ENCODE measurements at places on chromosomes 13 and 19. TPM values are rescaled to one million over a fixed set of nuclear protein-coding genes. Genes with fewer than 3 reads are reported as not detected.

DNA sequence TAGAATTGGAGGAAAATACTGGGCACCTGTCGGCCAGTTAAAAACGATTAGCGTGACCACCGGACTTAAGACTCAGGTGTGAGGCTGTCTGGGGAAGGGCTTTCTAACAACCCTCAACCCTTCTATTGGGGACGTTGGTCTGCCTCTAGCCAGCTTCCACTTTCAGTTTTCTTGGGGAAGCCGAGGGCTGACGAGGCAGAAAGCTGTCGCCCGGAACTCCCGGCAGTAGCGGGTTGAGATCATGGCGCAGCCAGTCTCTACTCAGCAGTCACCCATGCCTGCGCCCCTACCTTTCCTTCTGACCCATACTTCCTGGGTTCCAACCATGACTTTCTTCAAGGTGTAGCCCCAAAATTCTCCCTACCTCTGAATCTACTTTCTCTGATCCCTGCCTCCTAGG is 1424.1 kb downstream of the SLITRK1 start:
- no peak for DNase-seq

- no peak for DNase-seq
Observed at GRCh38 chr13:48159826-48160225, 64.9 kb upstream of the MED4 start.

DNA sequence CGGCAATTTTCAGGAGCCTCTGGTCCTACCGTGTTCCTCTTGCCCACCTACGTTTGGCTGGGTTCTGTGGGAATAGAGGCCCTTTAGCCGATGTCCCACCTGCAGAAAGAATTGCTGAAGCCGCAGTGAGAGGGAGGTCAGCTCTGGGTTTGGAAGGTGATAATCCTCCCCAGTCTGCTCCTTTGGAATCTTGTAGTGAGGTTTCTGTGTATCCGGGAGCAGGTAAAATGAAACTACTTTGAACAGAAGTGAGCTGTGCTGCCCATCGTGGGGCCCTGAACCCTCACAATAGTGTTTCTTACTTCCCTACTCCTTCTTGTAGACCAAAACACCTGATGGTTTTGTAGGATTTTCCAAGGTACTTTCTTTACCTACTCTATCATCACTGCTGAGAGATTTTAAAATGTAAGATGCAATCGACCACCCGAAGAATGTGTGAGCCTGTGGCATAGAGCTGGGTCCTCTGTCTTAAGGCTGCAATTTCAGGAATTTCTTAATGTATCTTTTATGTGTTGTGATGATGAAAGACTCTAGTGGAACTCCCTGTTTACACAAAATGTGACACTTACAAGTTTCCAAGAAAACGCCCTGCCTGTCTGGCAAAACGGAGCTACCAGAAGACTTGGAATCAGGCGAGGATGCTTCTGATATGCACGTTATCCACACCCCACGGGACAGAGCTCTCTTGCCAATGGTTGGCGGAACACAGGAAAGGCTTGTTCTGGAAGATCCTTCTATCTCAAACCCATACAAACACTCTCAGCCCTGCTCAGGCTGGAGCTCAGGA is 76.1 kb downstream of the RGCC start:
- DNase-seq: no peak

GRCh38 chr13:99766641-99767045 is 204.9 kb downstream of the ZIC5 start:
- DNase-seq: no peak

The GPI gene
- 187 TPM for total RNA-seq

DNA sequence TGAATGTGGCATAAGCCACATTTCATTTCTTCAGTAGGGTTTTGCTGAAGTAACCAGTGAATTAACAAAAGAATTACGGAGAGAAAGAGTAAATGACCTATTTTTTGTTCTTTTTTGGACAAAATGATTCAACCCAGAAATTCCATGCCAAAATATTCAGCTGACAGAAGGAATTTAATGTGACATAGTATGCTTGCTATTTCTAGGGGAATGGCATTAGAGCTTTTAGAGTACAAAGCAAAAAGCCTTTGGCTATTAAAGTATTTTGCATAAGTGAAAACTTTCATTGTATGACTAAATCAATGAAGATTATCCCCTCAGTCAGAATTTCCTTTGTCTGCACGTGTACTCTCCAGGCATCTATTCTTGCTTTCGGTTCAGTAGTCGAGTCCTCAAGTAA is 465.3 kb downstream of the COG6 start:
- peak; percentile 17 for DNase-seq

DNA sequence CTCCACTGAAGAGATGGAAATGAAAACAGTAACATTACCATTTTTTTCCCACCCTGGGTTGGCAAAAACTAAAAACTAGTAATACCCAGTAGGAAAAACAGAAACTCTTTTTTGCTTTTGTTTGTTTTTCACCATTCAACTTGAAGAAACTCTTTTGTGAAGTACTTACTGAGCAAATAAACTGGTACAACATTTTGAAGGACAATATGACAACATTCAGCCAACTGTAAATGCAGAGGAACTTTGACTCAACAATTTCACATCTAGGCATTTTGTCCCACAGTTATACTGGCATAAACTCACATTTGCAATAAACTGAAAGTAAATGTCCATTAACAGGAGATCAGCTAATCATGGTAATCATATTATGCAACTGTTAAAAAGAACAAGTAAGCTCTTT is 152.5 kb downstream of the RNF17 start:
- no peak for DNase-seq

DNA sequence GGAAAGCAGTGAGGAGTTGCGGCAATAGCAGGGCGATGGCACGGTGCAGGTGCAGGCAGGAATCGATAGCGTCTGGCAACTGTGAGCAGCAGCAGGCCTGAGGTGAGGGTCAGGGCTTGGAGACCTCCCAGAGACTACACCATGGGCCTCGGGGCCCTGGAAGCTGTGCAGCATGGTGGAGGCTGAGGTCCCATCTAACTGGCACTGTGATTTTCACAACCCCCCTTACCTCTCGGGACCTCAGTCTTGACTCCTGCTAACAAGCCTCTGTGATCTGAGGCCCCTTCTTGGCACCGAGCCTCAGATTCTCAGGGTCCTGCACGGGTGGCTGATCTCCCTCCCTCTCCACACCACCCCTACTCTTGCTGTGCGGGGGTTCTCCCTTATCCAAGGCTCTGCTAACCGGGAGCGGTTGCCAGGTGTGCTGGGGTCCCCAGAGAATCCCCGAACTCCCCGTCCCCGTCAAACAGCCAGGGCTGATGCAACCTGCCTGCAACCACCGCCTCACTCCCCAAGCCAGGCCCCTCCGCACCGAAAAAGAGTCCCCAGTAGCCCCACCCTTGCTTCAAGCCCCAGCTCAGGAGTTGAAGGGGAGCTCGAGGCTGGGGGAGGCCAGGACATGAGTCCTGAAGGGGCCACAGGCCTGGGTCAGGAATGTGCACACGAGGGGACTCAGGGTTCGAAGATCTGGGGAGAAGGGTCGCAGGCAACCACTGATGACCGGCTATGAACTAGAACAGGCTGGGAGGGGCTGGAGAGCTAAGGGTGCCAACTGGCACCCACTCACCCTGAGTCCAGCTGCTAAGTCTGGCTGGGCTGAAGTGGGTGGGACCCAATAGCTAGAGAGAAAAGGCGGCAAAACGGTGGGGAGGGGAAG is 4.8 kb upstream of the ATF5 start:
- DNase-seq: no peak

DNA sequence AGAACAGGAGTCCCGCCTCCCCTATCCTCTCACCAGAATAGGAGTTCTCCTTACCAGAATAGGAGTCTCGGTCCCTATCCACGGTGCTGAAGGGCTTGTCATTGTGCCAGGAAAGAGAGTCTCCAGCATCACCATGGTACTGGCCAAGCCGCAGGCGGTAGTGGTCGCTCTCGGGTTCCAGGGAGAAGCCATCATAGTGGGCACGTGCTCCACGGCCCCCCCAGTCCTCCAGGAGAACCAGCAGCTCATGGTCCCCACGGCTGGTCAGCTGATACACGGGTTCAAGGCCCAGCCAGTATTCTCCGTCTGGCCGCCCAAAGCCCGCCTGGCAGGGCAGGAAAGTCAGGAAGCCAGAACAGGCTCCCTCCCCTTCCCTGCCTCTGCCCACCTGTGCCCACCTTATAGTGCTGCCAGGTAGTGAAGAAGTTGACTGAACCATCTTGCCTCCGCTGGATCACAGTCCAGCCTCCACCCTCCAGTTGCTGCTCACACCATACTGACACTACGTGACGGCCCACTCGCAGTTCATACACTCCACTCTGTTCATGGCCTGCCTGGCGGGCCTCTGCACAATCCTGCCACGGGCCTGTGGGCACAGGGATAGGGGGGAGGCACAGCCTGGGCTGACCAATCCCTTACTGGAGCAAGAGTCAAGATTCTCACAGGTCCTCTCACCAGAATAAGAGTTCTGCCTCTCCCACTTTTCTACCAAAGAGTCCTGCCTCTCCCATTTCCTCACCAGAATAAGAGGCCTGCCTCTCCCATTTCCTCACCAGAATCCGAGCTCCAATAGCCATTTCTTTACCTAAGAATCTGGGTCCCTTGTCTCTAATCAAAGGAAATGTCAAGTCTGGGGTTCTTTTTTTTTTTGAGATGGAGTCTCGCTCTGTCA is 7.4 kb downstream of the SHFL start:
- no peak for DNase-seq

DNA sequence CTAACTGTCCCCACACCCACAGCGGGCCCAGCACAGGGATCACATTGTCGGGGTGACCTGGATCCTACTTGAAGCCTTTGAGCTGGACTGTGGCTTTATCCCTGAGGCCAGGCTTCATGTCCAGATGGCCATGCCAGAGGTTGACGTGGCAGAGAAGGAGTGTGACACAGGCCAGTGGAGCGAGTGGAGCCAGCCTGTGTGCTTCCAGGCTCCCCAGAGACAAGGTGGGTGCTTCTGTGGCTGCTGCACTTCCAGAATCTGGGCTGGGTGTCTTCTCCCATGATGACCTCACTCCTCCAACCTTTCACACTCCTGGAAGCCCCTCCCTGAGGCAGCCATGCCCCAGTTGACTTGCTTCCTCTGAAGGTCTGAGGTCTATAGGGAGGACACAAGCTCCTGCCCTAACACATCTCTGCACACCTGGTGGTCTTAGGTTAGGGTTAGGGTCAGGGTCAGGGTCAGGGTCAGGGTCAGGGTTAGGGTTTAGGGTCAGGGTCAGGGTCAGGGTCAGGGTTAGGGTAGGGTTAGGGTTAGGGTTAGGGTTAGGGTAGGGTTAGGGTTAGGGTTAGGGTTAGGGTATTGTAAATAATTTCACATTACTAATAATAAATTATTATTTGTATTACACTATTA is 13.1 kb upstream of the MZF1 start:
- DNase-seq: no peak

The CYP4F2 gene
- total RNA-seq: not detected

DNA sequence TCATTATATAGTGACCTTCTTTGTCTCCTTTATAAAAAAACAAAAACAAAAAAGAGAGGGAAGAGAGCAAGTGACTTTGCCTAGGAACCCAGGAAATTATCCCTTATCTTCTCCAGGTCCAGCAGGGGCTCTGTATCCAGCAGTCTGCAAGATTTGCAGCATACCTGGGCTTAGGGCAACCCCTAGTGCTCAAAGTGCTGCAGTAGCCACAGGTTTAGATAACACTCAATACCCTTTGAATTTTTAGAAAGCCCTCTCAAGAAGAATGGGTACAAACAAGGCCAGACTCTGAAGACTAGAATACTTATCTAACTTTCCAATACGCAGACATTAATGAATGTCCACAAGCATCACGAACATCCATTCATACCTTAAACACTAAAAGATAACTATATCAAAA is 43.2 kb downstream of the CCNA1 start:
- no peak for DNase-seq

GRCh38 chr13:52158629-52159158 is 703 bp downstream of the NEK3 start:
- DNase-seq: no peak

- no peak for DNase-seq
Observed at GRCh38 chr13:79283742-79284141, 122.3 kb downstream of the RBM26 start.

GRCh38 chr13:60093425-60094019 is 70.2 kb downstream of the DIAPH3 start:
- DNase-seq: no peak

The GRIK5 gene
- total RNA-seq: 0.09 TPM

The CNN1 gene
- 8.1 TPM for total RNA-seq

The MAST1 gene
- not detected for total RNA-seq

GRCh38 chr13:30042272-30042671 is 191.9 kb upstream of the UBL3 start:
- DNase-seq: no peak

DNA sequence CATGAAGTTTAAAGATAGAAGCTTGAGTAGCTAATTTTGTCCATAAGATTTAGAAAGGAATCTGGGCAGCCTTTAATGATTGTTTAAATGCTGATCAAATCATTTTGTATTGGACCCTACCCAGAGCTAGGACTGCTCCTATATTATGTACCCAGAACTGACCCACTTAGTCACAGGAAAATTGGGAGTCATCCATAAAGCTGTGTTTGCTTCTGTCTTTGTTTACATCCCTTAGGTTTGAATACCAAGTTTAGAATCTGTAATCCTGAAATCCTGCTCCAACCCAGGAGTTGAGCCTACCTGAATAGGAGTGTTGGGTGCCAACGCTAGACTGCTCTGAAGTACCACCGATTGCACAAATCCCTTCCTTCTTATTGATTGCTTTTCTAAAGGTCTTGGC is 23.8 kb downstream of the LCP1 start:
- DNase-seq: no peak

DNA sequence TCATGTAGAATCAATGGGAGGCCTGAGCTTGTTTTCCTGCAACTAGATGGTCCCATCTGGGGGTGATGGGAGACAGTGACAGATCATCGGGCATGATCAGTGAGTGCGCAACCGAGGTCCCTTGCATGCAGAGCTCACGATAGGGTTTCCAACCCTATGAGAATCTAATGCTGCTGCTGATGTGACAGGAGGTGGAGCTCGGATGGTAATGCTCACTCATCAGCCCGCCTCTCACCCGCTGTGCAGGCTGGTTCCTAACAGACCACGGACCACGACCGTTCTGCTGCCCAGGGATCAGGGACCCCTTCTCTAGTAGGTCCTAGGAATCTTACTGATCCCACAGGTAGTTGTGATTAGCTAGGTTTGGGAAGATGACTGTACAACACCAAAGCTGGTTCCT is 23.5 kb upstream of the GARRE1 start:
- DNase-seq: no peak

DNA sequence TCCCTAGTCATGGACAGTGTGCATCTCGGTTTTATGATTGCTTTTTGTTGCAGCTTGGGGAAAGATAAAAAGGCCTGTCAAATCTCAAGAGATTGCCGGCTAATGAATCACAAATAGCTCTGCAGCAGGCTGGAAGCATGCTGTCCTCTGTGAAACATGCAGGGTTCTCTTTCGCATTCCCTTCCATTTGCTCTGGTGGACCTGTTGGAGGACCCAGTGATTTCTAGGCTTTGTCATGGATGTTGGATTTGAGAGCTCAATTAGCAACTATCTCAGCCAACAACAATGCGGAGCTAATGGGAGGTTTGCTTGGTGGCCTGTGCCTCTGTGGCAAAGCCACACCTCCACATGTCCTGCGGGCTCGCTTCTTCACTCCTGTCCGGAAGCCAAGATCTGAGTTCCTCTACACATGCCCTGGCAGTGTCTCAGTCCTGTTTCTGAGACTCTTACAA is 418.1 kb upstream of the ARGLU1 start:
- DNase-seq: peak; percentile 1

The PCDH8 gene
- total RNA-seq: not detected
